ENCODE measurements at places on chromosomes 11 and 22.

- no peak for DNase-seq
Measured at GRCh38 chr11:13972944-13973343, 10.4 kb downstream of the SPON1 start.

- no peak for DNase-seq
Measured at GRCh38 chr22:17205432-17205831, 13.8 kb downstream of the ADA2 start.

- no peak for DNase-seq
Measured at GRCh38 chr11:13308704-13309103, 31.1 kb downstream of the BMAL1 start.

GRCh38 chr11:69156673-69157155, 979 bp downstream of the SMIM38 start:
- no peak for DNase-seq

GRCh38 chr11:70326365-70326811, 55.9 kb downstream of the PPFIA1 start:
- no peak for DNase-seq

GRCh38 chr22:37844904-37845329, 783 bp upstream of the ANKRD54 start:
- no peak for DNase-seq

DNA sequence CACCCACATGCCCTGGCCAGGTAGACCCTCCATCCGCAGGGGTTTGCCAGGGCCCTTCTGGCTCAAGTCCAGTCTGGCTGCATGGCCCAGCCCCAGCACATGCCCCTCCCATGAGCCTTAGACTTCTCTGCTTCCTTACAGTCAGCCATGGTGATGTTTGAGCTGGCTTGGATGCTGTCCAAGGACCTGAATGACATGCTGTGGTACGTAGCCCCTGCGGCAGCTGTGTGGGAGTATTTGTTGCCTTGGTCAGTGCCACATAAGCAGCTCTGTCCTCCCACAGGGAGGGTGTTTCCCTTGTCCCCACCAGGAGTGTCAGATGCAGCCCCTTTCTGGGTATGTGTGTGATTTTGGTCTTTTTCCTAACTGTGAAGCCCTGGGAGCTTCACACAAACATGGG, 17.5 kb downstream of the CDC45 start:
- DNase-seq: no peak

GRCh38 chr11:67099831-67100324, 19.2 kb upstream of the KDM2A start:
- DNase-seq: peak; percentile 46

- no peak for DNase-seq
Measured at GRCh38 chr11:14299921-14300320, 59.1 kb downstream of the RRAS2 start.

GRCh38 chr11:9253086-9253485, 12.1 kb downstream of the DENND5A start:
- no peak for DNase-seq

DNA sequence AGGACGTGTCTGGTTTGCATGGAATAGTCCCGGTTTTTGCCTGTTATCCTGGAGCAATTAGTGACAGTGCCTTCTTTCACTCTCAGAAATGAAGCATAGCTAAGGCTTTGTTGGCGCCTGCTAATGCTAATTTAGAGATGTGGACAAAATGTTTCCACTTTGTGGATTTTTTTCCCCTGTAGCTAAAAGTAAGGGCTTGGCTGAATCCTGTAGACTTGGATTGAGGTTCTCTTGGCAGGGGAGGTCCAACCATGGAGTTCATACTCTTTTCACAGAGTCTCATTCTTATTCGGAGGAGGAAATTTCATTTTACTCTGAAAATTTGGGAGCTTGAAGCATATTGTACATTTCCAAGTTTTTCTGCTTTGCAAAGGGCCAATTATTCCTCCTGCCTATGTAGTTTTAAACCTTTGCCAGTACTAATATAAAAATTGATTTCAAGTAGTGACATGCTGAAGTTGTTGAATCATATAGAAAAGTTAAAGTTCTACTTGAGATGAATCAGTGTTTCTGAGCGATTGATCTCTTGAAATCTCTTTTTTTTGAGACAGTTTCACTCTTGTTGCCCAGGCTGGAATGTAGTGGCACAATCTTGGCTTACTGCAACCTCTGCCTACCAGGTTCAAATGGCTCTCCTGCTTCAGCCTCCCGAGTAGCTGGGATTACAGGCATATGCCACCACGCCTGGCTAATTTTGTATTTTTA, 20.0 kb downstream of the PPFIA1 start:
- no peak for DNase-seq

GRCh38 chr22:17919276-17920144, 104.9 kb downstream of the MICAL3 start:
- no peak for DNase-seq

All from stimulated activated naive B cell treated with anti-CD40 and anti-IgM and Interleukin-4, amounts not matched to agents 10 μg/mL and 1 μg/mL and 100 μg/mL, for 72 hours (primary cell).